LoVo (cell line): ENCODE measurements at places on chromosomes 3 and 15.

- DNase-seq: no peak
These were observed 423 bp downstream of the TKT start for GRCh38 chr3:53255423-53255774.

DNA sequence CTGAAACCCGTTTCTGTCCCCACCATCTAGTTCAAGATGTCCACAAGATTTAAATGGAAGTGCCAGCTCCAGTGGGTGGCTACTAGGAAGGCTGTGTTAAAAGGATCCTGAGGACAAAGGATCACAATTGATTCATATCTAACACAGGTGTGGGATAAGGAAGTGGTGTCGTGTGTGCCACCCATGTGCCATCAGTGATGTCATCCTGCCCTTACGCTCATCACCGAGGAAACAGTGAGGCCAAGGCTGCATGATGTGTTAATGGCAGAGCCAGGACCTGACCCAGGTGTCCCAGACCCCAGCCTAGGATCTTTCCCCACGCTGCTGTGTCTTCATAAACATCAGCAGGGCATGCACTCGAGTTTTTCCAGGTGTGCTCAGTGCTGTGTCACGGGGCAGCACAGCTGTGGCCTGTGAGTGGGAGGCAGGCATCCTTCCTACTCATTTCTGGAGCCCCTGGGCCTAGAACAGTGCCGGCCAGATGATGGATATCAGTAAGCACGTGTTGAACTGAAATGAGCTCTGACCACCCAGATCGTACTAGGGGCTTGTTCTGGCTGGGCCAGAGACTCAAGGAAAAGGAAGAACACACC, 10.6 kb upstream of the TGM5 start:
- no peak for DNase-seq

GRCh38 chr3:151900460-151900859, 27.0 kb downstream of the SUCNR1 start:
- DNase-seq: no peak

DNA sequence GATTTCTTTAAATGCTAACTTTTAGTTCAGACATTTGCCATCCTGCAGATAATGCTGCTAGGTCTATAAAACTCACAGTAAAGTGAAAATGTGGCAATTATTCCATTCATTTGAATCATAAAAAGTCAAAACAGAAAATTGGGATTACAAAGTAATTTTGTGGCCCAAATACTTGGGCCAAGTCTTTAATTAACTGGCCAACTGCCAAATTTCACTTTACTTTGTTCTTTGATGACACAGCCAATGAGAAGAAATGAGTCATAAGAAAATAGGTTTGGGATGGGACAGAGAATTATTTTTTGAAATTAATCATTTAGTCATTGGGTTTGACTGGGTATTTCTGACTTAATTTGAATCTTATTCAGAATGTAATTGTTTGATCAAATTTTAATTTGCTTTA, 89.8 kb upstream of the SLC2A2 start:
- DNase-seq: no peak

- DNase-seq: no peak
These were observed 21.1 kb downstream of the C3orf70 start for GRCh38 chr3:185131602-185132256.

- DNase-seq: no peak
These were observed 11.6 kb downstream of the IGF2BP2 start for GRCh38 chr3:185813205-185813604.

- no peak for DNase-seq
These were observed 13.2 kb upstream of the SLC2A2 start for GRCh38 chr3:171039674-171040073.

DNA sequence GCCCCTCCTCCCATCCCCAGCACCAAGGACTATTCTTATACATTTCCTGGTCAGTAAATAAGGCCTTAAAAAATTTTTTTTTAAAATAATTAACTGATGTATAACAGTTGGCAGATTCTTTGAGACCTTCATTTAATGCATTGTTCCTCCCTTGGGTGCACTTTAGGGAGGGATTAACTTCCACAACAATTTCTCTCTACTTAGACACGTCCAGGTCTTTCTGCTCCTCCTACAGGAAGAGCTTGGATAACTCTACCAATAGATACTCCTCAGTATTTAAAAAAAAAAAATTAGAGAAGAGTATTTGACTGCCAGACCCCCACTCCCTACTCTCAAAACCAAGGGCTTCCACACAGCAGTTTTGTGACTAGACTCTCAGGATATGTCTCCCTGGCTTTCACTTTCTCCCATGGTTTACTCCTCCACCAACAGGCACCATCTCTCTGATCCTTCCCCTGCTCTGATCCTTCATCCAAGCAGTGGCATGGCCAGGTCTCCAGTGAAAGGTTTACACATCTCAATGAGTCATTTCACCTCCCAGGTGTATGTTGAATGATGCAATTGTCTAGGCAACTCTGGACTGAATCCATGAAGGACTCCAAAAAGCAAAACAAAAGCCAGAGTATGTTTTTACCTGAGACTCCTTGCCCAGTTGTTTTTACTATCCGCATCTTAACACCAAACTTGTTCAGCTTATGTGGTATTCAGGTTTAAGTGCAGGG, 7.4 kb downstream of the ZIC4 start:
- DNase-seq: peak; percentile 27

- DNase-seq: no peak
These were observed 179.2 kb downstream of the DOCK3 start for GRCh38 chr3:50853936-50854335.

DNA sequence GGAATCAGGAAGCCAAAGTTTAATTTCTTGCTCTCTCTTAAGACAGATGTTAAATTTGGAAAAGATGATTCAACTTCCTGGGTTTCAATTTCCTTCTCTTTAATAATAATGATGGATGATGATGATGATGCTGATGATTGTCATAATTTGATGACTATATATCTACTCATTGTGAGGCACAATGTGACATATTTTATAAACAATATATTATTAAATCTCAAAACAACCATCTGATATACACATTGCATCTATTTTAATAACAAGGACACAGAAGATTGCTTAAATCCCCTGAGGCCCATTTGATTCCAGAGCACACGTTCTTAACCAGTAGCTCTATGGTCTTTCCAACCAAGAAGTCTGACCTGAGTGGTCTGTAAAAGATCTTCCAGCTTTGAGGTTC, 124.0 kb downstream of the CNTN6 start:
- DNase-seq: no peak

DNA sequence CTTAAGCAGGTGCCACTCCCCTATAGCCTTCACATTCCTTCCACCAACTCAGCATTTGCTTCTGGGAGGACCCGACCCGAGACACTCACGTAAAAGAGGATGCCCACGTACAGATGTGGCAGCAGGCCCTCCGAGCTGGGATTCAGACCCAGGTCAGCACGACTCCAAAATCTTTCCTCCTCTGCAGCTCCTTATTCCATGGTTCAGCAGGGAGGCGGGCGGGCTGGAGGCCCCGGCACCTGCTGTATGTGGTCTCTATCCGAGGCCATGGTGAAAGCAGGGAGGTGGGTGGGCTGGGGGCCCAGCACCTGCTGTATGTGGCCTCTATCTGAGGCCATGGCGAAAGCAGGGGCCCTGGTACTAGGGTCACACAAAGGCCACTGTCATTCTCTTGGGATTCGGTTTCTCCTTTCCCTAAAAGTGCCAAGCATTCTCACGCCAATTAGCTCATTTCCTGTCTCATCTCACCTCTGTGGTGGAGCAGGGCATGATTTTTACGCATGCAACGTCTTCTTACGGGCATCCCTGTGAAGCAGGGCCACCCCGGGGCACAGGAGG, 5.9 kb upstream of the MUC4 start:
- no peak for DNase-seq

GRCh38 chr15:56342653-56343052, 22.6 kb upstream of the TEX9 start:
- no peak for DNase-seq

GRCh38 chr3:194773216-194773615, 87.5 kb downstream of the FAM43A start:
- no peak for DNase-seq

GRCh38 chr15:77838061-77838460, 205.3 kb upstream of the LINGO1 start:
- no peak for DNase-seq

- no peak for DNase-seq
These were observed 51.6 kb upstream of the CMTM8 start for GRCh38 chr3:32186876-32187275.

DNA sequence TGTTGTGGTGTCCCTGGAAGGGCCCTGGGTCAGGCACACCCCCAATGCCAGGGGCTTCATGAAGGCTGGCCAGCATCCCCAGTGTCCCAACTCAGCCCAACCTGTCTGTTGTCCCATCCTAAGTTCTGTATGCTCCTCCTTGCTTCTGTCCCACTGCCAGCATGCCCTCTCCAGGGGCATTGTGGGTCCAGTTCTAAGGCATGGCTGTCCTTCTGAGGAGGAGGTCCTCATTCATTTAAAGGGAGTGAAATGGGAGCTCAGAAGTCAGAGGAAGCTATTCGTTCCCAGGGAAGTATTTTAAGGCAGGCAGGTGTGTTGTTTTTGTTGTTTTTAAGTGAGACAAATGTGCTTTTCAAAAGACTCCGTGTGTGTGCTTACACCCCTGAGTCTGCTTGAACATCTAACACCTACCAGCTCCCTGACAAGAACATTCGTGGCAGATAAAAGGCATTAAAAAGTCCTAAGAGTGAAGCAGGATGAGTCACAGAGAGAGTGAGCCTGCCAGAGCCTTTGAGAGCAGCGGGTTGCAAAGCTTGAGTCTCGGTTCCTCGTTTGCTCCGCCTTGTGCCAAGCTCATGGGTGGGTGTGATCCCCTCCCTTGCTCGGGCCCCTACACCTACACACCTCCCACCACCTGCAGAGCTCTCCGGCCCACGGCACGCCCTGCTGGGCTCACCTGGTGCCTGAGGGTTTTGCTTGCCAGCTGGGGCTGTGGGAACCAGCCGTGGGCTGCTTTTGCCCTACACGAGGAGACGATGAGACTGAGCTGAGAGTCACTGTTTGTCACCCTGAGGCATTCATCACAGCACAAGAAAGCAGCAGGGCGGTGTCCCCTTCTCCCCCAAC, 183.4 kb upstream of the TOPAZ1 start:
- no peak for DNase-seq

DNA sequence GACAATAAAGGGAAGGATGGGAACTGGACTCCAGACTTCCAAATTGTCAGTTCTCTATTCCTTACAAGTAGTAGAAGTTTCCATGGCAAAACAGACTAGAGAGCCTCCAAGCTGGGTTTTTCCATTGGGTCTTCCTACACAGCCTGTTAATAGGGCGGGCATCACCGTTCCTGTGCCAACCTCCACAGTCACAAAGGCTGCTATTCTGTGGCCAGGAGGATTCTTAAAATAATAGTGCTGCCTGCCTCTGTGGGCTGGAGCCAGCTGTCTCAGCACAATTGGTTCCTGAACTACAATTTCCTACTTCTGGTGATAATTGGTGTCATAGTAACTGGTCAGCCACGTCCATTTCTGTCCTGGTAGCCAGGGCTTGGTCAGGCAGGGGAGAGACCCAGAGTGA, 38.6 kb downstream of the LYZL4 start:
- no peak for DNase-seq

DNA sequence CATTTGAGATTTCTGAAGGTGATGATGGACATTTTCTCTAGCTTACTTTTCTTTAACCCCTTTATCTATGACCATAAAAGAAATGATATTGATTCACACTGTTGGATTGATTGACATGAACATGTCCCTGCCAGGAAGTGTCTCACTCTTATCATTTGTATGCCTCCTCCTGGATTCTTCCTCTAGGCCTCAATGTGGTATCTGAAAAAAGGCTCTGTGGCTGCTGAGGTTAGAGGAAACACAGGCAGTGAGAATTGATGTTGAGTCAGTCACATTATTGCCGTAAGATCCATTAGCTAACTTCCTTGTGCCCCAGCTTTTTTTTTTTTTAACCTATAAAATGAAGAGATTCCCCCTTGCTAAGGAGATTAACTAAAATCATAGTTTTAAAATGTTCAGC, 8.0 kb upstream of the THRB start:
- DNase-seq: no peak

- DNase-seq: peak; percentile 43
These were observed 50.1 kb downstream of the CALML4 start for GRCh38 chr15:68154923-68155559.

- DNase-seq: peak; percentile 90
These were observed 88.6 kb upstream of the RASGRF1 start for GRCh38 chr15:79179108-79179561.

DNA sequence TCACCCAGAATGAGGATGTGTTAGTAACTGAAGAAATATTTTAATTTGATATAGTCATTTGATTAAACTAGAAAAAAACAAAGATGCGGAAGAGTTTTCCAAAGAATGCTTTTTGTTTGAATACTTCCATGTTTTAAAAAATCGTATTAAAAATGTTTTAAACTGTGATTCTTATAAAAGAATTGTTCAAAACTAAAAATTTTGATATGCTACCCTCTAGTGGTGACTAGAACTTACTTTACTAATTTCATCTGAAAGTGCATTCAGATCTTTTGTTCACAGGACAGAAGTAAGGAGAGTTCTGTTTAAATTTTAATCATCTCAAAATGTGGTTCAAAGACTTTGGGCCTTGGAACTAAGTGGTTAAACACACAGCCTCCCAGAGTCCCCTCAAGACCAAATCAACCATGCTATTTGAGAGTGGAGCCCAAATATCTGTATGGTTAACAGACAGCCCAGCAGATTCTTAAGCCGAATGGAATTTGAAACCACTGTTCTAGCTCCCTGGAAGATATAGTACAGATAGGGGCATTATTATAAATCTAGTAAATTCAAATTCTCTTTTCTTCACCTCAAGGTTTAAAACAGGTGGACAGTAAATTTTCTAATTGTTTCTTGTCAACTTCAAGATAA, 45.2 kb upstream of the SYNPR start:
- peak; percentile 11 for DNase-seq

DNA sequence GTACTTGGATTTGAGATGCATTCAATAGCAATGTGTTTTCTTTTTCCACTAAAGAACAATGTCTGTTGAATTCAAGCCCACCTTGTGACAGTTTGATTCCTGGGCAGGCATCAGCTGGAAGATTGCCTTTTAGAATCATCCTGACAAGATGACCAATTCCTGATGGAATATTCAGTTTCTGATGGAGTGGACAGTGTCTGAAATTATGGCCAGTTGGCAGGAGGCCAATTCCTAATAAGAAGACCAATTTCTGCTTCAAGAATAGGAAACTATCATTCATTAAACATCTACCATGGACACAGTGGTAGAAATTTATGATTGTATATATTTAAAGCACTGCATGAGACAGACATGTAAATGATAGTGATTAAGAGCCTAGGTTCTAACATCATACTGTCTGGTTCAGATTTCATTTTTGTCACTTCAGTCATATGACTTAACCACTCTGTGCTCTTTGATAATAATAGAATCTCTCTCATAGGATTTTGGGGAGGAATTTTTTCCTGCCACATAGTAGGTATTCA, 133.6 kb downstream of the CLSTN2 start:
- DNase-seq: no peak

- DNase-seq: no peak
These were observed 95.2 kb upstream of the CDIN1 start for GRCh38 chr15:36484038-36484778.

GRCh38 chr15:47792231-47792630, 74.9 kb downstream of the SEMA6D start:
- DNase-seq: no peak

- no peak for DNase-seq
These were observed 95.0 kb upstream of the GALNT15 start for GRCh38 chr3:16079519-16079918.

GRCh38 chr15:74780523-74781430, 1.1 kb upstream of the CSK start:
- no peak for DNase-seq

- DNase-seq: no peak
These were observed 21.8 kb downstream of the PCOLCE2 start for GRCh38 chr3:142866841-142867631.
